ENCODE measurements at places on chromosomes 2 and 18.

GRCh38 chr18:31487246-31488015 is 10.5 kb upstream of the DSG2 start:
- no peak for DNase-seq

DNA sequence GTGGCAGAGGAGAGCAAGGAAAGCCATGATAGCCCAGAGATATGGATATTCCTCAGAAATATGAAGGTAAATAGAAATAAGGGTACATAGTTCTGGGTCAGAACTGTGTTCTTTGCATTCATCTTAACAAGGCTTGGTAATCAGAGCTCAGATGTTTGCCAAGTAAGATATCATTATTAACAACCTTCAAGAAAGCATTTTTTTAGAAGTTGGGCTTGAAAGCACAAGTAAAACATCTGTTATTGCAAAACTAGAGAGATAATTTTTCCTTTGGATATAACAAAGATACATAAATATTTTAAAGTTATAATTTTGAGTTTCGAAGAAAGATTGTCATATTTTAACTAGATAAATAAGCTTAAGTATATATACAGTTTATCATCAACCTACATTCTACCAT is 171.4 kb downstream of the ZNF804A start:
- DNase-seq: no peak

GRCh38 chr18:48134609-48135008 is 204.2 kb upstream of the SMAD2 start:
- DNase-seq: no peak

GRCh38 chr2:241729868-241730267 is 4.6 kb upstream of the D2HGDH start:
- DNase-seq: no peak

GRCh38 chr2:40814616-40815015 is 362.7 kb upstream of the SLC8A1 start:
- DNase-seq: no peak

- DNase-seq: no peak
Measured at GRCh38 chr2:136448432-136448831, 316.9 kb upstream of the THSD7B start.

- no peak for DNase-seq
Measured at GRCh38 chr2:137190411-137191195, 425.3 kb downstream of the THSD7B start.

GRCh38 chr18:28108254-28108653 is 68.7 kb downstream of the CDH2 start:
- no peak for DNase-seq

DNA sequence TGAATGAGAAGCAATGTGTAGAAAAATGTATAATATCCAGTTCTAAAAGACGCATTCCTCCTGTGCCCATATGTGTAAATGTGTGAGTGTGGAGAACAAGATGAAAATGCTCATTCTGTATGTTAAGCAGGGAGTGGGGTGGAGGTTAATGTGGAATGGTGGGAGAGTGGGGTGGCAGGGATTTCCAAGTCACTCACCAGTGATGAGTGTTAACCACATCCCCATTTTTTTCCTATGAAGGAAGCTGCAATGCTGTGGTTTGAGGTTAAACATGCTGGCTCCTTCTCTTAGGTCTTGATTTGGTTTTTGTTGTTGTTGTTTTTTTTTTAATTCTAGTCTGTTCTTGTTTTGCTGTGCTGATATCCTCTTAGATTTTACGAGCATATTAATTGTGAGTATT is 169.4 kb downstream of the NEDD4L start:
- DNase-seq: no peak

DNA sequence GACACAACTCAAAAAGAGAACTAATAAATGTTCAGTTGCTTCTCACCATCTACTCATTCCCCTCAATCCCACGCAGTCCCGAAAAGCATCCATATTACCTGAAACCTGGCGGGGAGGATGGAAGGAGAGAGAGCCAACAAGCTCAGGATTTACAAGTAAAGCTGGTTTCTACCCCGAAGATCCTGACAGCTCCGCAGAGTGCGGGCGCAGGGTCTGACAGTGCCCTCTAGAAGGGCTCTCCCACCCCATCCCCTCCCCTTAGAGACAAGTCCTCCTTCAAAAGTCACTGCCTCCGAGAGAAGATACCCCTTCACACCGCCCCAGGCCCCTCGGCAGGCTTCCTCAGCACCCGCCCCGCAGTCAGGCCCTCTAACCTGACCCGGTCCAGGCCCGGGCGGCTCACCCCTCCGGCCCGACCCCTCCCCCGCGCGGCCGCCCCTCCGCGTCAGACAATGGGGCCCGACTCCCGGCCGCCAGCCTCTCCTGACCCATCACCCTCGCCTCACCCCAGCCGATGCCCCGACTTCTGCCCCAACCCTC is 550 bp downstream of the RAB1A start:
- no peak for DNase-seq

DNA sequence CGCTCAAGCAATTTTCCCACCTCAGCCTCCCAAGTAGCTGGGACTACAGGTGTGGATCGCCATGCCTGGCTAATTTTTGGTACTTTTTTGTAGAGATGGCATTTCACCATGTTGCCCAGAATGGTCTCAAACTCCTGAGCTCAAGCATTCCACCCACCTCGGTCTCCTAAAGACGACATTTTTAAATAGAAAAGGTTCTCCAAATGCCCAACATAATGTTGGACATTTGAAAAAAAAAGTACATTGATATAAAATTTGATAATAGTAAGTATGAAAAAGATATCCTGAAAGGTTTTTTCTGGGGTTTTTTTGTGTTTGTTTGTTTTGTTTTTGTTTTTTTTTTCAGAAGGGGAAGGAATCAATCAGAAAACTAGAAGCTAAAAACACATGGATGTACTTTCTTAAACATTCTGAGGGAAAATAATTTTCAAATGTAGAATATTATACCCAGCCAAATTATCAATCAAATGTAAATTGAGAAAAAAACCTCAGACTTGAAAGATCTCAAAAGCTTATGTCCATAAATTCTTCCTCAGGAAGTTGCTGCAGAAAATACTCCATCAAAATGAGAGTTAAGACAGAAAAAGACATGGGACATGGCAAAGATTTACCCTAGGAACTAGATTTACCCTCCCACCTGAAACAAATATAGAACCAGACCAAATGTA is 42.8 kb upstream of the MYCN start:
- no peak for DNase-seq

GRCh38 chr2:204024503-204024902 is 87.9 kb downstream of the ICOS start:
- peak; percentile 41 for DNase-seq

GRCh38 chr2:28828382-28828781 is 17.7 kb downstream of the SPDYA start:
- peak; percentile 44 for DNase-seq

DNA sequence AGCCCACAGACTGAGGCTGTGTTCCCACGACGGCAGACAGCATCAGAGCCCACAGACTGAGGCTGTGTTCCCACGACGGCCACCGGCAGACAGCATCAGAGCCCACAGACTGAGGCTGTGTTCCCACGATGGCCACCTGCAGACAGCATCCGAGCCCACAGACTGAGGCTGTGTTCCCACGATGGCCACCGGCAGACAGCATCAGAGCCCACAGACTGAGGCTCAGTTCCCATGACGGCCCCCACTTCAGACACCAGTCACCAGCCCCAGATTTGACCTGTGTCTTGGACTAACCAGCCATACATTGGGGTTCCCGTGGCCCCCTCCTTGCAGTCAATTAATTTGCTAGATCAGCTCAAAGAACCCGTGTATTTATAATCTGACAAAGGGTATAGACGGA is 57.8 kb upstream of the SNTG2 start:
- DNase-seq: no peak

DNA sequence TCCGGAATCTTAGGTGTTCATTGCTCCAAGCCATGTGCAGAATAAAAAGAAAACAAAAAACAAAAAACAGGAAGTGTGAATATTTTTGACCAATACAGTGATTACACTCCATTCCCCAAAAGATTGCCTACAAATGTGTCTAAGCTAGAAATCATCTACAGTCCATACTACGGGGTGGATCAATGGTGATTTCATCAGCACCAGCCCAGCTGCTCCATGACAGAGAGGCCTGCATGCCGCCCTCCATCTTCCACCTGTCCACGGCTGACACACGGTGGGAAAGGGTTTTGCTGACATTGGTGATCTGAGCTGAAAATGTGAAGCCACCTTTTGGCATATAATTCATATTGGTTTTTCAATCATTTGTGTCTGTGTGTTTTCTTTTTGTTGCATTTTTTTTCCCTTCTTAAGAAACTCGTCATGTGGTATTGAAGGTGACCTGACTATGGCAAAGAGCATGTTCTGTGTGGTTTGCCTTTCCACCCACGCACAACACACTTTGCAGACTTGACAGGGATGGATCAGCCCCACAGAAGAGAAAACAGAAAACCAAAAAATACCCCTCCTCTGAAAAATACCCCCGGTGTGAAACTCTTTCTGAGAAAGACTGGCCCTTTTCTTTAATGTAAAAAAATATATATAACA is 533.1 kb downstream of the RNF144A start:
- no peak for DNase-seq

DNA sequence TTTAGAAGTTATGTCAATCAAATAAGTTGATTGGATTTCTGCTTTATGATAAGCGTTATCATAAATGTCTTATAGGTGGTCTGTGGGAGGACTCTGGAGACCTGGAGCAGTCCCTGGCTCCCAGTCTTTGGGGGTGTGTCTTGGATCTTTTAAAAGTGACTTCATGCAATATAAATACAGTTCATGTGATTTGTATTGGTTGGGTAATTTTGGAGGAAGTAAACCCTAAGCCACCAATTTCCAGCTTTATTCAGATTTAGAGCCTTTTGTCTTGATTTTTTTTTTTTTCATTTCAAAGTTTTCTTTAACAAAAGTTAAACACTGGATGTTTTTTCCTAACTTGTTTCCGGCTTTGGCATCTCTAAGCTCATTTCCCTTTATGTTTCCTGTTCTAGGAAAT is 68.8 kb downstream of the MAP4K4 start:
- no peak for DNase-seq

- DNase-seq: peak; percentile 37
Measured at GRCh38 chr2:100193291-100193710, 50.9 kb upstream of the AFF3 start.
